Kidney epithelial cell (primary cell): ENCODE measurements at places on chromosomes 7 and 10.

DNA sequence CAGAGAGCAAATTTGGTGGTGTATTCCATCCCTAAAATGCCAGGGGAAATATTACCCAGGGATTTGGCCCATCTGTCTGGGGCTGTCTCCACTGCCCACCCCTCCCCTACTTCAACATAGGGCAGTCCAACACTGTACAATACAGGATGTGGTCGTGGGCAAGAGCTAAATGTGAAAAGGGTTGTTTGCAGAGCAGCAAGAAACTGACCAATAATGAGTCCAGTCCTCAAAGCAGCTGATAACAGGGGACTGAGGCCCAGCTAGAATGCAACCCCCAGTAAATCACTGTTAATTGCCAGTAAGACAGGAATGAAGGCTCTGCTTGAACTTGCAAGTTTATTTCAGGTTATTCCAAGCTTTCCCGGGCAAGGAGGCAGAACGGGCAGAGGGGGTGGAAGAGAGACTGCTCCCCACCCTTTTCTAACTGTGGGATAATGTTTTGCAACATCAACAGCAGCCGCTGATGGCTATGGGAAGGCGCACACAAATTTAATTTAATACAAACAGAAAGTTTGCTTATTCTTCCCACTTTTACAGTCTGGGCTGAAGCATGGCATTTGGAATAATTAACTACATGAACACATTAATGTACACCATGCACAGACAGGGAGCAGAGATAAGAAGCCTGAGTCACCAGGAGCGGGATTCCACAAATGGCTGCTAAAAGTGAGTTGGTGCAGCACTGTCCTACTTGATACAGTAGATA lies 36.8 kb downstream of the AFAP1L2 start:
- DNase-seq: no peak

DNA sequence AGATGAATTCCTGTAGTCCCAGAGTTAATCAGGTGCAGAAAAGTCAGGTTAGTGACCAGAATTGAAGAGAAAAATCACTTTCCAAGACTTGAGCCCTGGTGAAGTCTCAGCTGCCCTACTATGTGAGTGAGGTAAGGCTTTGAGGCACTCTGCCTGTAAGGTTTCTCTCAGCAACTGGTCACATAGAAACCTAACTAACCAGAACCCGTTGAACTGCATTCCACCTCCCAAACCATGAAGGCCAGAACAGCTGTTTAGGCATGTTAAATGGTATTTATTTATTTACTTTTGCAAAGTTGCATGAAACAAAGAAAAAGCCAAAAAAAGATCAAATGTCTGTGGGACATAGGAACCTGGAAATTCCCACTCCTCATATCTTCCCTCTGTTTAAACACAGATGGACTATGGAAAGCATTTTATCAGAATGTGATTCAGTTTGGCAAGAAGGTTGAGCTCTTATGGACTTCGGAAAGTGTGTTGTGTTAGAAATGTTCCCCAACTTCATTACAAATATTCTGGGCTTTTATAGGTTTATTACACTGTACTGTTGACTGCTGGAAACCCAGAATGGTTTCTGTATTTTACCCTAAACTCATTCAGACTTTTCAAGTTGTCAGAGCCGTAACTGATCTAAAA lies 12.8 kb upstream of the GPR85 start:
- DNase-seq: no peak

DNA sequence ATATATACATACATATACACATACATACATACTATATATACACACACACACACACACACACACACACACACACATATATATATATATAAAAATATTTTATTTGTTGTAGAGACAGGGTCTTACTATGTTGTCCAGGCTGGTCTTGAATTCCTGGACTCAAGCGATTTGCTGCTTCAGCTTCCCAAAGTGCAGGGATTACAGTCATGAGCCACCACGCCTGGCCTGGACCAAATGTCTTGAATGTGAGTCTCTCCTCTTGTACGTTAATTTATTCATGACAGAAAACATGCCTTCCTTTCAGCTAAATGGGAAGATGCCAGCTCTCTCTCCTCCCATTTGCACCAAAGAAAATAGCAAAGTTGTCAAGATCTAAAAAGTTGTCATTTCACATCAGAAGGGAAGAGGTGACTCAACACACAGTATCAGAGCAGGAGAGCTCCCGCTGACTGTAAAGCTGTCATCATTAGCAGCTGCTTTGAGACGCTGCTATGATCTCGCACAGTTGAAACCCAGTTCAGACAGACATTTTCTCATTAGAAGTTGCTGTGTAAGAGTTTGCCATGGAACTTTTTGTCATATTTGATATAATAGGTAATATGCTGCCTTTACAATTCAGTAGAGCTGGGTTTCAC lies 224.3 kb downstream of the SFMBT2 start:
- no peak for DNase-seq

- DNase-seq: no peak
These were observed 123.5 kb upstream of the SHH start for GRCh38 chr7:155935726-155936125.

- no peak for DNase-seq
These were observed 49.0 kb downstream of the RBAK start for GRCh38 chr7:5094641-5095040.

DNA sequence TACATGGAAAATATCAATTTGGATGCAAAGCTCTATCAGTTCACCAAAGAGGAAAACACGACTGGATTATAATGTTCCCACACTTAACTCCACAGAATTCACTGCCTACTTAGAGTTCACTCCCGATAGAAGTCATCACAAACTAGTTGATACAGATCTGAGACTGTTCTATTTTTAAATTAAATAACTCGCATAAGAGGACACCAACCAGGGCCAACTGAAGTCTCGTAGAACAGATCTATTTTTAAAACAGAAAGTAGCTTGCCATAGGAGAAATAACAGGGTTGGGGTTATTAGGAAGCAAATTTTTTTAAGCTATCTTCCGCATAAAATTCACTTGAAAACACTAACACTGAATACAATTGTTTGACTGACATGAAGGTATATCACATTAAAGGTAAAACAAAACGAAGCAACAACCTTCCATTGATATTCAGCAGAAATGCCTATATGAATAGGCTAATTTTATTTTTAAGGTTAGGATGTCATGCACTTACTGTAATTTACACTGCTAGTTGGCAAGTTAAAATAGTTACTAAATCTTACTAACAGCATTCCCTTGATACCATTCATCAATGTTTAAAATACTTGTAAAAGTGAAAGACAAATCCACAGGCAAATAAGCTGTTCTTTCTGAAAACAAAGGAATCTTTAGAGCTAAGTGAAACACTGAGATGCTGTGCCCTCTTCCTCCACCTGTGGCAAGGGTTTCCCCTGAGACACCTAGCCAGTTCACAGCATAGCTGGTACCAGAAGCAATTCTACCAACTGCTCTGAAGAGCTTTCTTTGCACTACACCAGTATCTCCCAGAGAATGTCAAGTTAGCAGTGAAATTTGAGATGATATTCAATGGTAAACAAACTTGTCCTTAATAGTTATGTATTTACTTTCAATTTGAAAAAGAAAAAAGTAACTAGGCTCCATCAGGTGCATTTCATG lies 186.7 kb upstream of the ANK3 start:
- DNase-seq: no peak

GRCh38 chr10:113309791-113310190 lies 243.1 kb upstream of the HABP2 start:
- no peak for DNase-seq

DNA sequence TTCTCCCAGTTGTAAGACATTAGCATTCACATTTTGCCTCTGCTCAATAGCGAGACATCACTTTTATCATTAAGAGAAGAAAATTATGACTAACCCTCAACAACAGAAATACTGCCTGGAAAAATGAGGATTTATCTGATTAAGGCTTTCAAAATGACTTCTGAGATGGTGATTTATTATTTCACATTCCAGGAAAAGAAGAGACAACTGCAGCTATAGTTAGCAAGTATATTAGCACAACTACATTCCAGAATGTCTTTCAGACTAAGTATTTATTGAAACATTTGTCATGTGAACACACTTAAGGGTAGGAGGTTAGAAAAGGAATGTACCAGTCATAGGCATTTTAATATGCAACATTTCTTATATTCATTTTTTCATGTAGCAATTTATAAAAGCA lies 162.0 kb downstream of the IQUB start:
- DNase-seq: no peak

- DNase-seq: no peak
These were observed 26.1 kb downstream of the PRSS58 start for GRCh38 chr7:142231716-142232115.

DNA sequence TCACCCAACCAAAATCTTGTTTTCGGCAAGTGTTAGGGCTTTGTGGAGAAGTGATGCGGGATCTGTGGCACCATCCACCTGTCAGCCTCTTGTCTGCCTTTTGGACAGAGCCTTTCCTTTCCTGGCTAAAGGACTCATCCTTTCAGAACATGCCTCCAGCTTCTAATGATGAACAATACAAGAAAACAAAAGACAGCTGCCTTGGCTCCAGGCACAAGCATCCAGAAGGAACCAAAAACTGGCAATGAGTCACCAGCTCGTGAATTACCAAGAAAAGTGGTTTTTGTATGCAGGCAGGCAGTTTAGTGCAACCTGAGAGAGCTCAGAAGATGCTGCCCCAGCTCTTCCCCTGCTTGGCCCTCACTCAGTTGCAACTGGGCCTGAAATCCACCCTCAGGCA lies 84.6 kb upstream of the NAMPT start:
- DNase-seq: peak; percentile 50

GRCh38 chr7:34184466-34184865 lies 279.1 kb downstream of the BMPER start:
- DNase-seq: no peak

- DNase-seq: no peak
These were observed 275.7 kb upstream of the FZD1 start for GRCh38 chr7:90988516-90988915.

DNA sequence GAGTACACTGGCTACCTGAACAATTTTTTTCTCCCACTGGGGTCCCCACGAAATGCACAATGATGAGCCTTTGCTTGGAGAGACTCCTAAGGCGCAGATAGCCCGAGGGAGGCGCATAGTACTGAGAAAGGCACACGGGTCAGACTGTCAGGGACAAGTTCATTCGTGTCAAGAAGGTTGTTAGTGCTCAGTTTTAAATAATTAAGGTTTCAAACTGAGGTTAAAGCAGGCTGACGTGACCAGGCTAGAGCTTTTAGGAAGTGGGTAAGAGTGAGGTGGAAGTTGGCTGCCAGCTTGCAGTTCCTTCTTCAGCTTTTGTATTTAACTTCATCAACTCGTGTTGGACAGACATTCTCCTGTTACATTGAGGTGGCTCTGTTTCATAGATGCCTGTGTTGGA lies 31.6 kb downstream of the RBM33 start:
- DNase-seq: no peak

DNA sequence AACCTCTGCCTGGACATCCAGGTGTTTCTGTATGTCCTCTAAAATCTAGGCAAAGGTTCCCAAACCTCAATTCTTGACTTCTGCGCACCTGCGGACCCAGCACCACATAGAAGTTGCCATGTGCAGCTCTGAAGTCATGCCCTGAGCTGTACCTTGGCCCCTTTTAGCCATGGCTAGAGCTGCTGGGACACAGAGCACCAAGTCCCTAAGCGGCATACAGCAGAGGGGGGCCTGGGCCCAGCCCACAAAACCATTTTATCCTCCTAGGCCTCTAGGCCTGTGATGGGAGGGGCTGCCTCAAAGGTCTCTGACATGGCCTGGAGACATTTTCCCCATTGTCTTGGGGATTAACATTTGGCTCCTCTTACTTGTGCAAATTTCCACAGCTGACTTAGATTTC lies 14.6 kb downstream of the TMEM243 start:
- DNase-seq: no peak

DNA sequence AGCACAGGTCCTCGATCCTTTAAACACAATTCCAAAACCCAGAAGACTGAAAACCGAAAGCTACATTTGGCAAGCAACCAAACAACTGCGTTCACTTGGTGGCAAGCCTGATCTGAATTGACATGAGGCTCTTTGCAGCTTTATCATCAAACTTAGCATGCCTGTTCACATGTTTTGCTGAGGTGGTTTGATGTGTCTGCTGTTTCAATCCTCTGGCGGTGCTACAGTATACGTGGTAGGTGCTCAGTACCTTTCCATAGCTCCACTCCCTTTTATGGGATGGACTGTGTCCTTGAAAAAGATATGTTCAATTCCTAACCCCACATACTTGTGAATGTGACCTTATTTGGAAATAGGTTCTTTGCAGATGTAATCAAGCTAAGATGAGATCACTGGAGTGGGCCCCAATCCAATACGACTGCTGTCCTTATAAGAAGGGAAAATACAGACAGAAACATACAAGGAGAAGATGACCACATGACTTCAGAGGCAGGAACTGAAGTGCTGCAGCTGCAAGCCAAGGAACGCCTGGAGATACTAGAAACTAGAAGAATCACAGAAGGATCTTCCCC lies 33.4 kb downstream of the CCDC6 start:
- DNase-seq: peak; percentile 48

DNA sequence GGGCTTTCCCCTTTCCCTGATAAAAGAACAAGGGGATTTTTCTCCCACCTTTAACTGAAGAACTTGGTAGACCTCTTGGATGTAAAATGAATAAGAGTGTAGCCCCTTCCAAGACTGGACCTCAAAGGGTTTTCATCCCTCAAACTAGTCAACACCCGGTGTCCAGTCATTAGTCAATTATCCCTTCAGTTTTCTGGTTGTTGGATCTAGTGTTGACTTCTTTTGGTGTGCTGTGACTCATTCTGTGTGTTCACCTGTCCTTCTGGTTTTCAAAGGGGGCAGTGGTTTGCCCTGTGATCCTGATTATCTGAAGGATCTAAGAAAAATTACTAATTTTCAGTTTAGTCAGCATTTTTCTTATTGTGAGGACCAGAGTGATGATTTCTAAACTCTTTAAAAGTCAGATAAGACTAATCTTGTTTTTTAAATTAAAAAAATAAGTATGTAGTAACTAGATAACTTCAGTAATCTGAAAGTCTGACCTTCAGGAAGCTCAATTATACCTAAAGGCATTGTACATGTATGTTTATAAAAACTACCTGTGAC lies 583.5 kb downstream of the CNTNAP2 start:
- no peak for DNase-seq

GRCh38 chr7:127667017-127667670 lies 15.2 kb downstream of the SND1 start:
- no peak for DNase-seq

DNA sequence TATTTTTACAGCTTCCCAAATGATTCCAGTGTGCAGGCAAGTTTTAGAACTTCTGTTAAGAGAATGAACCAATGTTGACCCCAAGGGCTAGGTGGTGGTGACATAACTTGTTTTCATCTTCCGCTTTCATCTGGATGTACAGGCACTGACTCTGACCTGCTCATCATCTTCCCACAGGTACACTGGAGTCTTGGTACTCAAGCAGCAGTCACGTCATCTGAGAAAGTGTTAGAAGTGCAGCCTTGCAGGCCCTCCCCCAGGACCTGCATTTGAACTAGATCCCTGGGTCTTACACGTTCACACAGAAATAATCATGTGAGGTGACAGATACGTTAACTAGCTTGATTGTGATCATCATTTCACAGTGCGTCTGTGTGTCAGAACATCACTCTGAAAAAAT lies 212.2 kb downstream of the CELF2 start:
- DNase-seq: no peak
